Right atrium auricular region (tissue), 2 donors: ENCODE measurements at places on chromosomes 12 and 14. TPM values are rescaled to one million over a fixed set of nuclear protein-coding genes. Genes with fewer than 3 reads are reported as not detected.
A peak's percentile ranks its signal among the peaks of the same experiment; 100 is the strongest.

PROX2 gene
- total RNA-seq = not detected

MAX gene
- 67.5 TPM for total RNA-seq

OVCH1 gene
- total RNA-seq = not detected

TGFB3 gene
- total RNA-seq = 99.1 TPM

RNF212B gene
- total RNA-seq = not detected

KCNC2 gene
- not detected for total RNA-seq

FLVCR2 gene
- total RNA-seq = 5.5 TPM

TNFAIP2 gene
- 32.2 TPM for total RNA-seq

NUAK1 gene
- total RNA-seq = 16.9 TPM

BIN2 gene
- 2.1 TPM for total RNA-seq

CFL2 gene
- 441 TPM for total RNA-seq

NAB2 gene
- 9.0 TPM for total RNA-seq

DDX51 gene
- 6.6 TPM for total RNA-seq

AMIGO2 gene
- total RNA-seq = 2.3 TPM

SPTB gene
- 102 TPM for total RNA-seq

GRCh38 chr14:55019968-55020554, 6.8 kb downstream of the WDHD1 start:
- no peak for DNase-seq

DNA sequence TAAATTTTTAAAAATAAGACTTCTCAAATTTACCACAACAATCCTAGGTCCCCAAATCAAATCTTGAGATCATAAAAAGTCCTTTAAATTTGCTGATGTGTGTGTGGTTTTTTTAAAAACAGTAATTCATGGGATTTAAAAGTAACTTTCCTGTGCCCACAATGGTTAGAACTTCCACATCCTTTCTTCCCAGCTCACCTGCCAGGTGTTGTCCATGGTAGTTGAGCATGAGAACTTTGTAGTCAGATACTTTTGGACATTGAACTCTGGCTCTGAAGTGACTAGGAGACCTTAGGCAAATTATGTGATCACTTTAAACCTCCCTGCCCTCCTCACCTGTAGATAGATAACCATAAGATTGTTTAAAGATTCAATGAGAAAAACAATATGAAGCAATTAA, 253.2 kb downstream of the NPAS3 start:
- no peak for DNase-seq

- no peak for DNase-seq
Observed at GRCh38 chr12:122148657-122149056, 25.4 kb downstream of the IL31 start.

- no peak for DNase-seq
Observed at GRCh38 chr12:110957652-110958051, 37.3 kb upstream of the MYL2 start.

- DNase-seq = no peak
Observed at GRCh38 chr12:92002673-92003382, 142.8 kb downstream of the BTG1 start.

- no peak for DNase-seq
Observed at GRCh38 chr14:68880581-68881105, 87.8 kb upstream of the ZFP36L1 start.

- DNase-seq = no peak
Observed at GRCh38 chr12:1692226-1692625, 1.4 kb downstream of the ADIPOR2 start.

DNA sequence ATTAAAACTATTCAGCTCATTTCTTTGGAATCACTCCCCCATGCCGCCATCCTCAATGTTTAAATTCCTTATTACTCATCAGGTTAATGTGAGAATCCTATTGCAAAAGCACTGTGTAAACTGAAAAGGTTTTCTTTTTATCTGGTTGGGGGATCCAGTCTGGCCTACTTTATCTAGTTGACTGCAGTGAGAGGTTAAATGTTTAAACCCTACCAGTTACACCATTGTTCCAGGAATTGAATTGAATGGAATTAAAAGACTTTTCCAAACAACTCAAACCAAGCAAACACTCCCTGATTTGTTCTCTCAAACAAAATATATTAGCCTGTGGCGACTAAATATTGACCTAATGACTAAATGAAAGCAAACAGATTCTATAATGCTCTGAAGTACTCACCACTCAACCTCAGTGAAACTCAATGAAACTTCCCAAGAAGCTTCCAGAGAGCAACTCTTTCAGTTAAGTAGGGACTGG, 100.5 kb downstream of the VEZT start:
- no peak for DNase-seq

DNA sequence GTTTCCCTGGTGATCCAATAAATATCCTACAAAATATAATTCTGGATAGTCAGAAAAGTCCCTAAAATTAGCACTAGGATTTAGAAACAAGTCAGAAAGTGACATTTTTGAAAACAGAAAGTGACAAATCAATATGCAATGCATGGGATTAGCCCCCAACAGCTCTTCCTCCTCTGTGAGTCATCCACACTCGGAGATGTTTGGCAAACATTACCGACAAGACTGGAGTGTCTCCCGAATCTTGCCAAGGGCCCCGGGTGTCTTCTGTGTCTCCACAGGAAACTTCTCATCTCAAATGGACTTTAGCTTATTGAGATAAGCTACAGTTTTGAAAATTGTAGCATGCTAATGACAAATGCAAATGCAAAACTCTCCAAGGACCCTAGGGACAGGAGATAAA, 398.9 kb upstream of the CCDC196 start:
- DNase-seq = no peak

- DNase-seq = no peak
Observed at GRCh38 chr12:45601888-45602287, 127.6 kb upstream of the ARID2 start.

DNA sequence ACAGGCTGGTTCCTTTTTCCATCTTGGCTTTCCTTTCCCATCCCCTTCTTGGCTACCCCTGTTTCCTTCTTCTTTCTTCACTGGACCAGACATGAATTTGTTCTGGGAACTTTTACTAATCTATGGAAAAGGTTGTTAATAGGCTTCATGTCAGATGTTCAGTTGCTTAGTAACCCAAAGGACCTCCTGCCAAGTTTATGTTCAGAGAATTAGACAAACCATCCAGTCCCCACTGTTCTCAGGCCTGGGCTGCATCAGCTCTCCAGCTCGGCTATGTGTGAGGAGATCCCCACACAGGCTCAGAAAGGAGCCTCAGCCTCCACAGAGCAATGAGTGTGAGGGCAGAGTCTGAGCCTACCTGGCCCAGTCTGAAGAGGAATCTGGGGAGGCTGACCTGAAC, 78.0 kb downstream of the AKAP6 start:
- DNase-seq = no peak

GRCh38 chr14:80212023-80212397, 706 bp upstream of the DIO2 start:
- DNase-seq = no peak

DNA sequence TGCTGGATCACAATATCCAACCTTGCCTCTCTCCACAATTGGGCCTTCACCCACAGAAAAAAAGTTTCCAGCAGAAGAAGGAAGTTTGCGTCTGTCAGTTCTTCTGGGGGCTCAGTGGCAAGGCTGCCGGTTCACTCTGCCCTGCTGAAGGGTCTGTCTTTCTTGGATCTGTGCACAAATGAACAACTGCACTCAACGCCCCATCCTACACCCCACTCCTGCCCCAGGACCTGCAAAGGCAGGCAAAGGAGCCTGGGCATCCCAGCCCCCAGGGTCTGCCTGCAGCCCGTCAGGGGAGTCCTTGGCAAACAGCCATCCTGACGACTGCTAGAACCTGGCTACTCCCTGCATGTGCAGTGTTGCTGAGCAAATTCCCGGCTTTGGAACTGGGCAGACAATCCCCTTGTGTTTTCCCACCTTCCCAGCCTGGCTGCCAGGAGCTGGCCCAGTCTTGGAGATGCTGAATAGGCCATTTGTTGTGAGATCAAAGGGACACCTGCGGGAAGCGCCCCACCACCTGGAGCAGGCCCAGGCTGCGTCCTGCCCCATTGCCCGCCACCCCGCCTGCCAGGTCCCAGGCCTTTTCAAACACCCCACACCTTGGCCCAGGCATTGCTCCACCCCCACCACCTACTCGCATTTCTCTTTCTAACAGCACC, 311.9 kb downstream of the BCL11B start:
- DNase-seq = peak; percentile 52

DNA sequence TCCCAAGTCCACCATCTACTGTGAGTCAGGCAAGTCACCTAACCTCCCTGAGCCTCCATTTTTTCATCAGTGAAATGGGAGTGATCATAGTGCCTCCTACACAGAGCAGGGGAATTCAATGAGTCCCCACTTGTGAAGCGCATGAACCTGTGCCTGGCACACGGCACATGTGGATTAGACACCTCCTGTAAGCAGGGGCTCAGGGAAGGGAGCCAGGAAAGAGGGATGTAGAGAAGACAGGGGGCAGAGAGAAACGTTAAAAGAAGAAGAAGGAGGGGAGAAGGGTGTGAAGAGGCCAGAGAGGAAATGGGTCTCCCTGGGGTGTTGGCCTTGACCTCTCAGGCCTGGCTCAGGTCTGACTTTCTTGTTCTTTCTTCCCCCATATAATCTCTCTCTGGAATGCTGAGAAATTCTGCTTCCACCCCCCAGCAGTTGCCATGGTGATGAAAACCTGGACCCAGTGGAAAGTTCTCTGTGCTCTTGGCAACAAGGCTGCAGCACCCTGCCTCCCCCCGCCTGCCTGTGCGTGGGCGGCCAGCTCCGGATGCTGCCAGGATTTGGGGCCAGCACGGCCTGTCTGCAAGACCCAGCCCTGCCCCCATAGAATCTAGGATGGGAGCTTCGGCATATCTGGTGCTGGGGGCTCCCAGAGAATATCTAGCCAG, 94.5 kb downstream of the CALM1 start:
- peak; percentile 73 for DNase-seq

DNA sequence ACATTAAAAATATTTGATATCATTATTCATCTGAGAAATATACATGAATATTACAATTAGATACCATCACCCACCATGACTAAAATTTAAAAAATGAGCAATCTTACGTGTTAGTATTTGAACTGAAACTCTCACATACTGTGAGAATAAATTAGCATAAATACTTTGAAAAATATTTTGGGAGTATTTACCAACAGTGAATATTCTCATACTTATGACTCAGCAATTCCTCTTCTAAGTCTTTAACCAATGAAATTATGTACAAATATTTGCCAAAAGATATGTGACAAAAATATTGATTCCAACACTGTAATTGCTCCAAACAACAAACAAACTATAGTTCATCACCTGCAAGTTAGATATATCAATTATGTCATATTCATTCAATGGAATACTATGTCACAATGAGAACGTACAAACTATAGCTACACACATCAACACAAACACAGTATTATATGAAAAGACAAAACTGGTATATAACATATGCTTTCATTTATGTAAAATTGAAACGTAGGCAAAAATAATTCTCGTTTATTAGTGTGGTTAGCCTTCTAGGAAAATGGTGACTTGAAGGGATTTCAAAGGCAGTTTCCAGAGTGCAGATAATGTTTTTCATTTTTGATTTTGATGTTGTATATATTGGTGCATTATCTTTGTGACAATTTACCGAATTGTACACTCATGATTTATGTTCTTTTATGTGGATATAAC, 742.2 kb downstream of the SLC16A7 start:
- DNase-seq = no peak

DNA sequence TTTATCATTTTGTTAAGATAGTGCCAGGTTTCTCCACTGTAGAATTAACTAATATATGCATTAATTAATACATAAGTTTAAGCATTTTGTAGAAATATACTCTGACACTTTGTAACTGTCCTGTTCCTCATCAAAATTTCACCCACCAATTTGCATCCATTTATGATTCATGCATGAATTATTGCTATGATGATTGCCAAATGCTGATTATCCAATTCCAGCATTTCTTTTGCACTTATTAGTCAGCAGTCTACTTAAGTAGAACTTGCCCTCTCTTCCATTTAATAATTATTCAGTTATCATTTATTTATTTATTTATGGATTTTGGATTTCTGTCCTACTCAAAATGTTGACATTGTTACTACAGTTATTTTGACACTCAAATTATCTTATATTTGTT, 72.2 kb downstream of the SLC6A15 start:
- no peak for DNase-seq

- no peak for DNase-seq
Observed at GRCh38 chr12:51378749-51379148, 12.5 kb downstream of the GALNT6 start.

- no peak for DNase-seq
Observed at GRCh38 chr14:77144412-77145115, 3.0 kb upstream of the ZDHHC22 start.

DNA sequence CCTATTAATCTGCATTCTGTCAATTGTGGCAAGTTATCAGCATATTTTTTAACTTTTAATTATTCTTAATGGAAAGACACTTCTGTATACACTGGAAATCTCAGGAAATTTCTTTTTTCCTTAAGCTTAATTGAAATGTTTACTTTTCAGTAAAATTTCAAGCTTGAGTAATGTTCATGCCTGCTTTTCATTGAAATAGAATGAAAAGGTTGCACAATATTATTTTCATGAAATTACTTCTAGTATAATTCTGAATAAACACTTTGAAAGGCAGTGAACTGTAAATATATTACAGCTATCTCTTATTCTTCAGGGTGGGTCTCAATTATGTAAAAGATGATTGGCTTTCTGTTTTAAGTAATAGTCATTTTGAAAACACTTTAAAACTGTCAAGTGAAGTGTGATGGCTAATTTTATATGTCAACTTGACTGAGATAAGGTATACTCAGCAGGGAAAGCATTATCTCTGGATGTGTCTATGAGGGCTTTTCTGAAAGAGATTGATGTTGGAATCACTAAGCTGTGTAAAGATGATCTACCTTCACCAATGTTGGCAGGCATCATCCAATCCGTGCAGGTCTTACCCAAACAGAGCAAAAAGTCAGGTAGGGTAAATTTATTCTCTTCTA, 29.9 kb downstream of the CLEC2D start:
- DNase-seq = no peak

DNA sequence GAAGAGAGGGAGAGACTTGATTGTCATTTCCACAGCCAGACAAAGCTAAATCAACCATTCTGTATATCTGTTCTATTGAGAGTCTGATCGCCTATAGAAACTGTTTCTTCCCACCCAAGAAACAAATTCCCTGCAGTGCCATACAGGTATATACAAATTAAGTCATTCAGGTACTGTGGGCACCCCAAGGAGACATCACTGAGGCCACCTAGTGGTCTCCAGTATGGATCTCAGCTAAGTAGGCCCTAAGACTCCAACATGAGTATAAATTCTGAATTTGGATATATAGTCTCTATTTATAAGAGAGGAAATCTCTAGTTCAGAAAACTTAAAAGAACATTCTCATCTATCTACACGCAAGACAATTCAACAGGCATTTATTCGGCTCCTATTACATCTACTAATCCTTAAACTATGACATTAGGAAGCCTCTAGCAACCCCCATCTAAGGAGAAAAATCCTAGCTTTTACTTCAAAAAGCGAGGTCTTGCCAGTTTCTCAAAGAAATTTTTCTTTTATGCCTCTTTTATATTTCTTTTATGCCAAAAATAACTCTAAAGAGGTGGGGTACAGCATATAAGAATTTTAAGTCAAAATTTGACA, 62.6 kb downstream of the DCAF5 start:
- no peak for DNase-seq

- peak; percentile 57 for DNase-seq
Observed at GRCh38 chr14:54669721-54670561, 103.0 kb downstream of the SAMD4A start.

- no peak for DNase-seq
Observed at GRCh38 chr14:68937471-68938270, 41.4 kb downstream of the ACTN1 start.

- peak; percentile 78 for DNase-seq
Observed at GRCh38 chr14:77301103-77301502, 19.6 kb downstream of the POMT2 start.
